GM04504 (cell line): ENCODE measurements at places on chromosomes 3 and 15.

- no peak for DNase-seq
These were observed 4.4 kb upstream of the COL8A1 start for GRCh38 chr3:99633887-99634558.

DNA sequence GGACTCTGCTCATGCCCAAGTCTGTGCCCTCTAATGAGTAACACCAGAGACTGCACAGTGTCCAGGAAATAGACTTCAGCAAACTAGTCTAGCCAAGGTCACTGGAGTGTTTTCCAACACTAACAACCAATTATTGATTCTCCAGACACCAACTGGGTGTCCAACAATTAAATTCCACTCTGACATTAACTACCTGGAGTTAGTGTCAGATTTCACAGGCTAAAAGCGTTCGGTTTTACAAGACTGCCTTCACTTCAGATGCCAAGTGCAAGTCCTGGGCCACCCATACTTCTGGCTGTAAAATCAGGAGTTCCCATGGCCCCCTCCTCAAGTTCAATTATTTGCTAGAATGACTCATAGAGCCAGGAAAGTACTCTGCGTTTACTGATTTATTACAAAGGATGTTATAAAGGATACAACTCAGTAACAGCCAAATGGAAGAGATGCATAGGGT is 20.8 kb upstream of the CFAP161 start:
- no peak for DNase-seq

DNA sequence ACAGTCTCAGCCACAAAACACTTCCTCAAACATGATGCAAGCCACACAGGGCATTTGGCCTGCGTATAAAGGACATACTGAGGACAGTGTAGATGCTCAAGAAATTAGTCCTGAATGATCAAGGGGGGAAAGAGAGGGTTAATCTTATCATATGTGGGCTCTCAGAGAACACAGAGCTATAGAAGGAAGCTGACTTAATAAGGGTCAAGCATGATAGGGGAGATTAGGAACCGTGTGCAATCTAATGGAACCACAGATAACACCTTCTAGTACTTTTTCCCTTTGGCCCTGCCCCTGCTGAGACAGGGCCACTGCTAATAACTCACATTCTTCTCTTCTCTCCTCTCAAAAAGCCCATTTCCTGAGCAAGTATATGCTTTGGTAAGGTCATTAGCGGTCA is 114.1 kb upstream of the ADAMTS9 start:
- no peak for DNase-seq

GRCh38 chr3:99648101-99648500 is 9.7 kb downstream of the COL8A1 start:
- no peak for DNase-seq

GRCh38 chr3:37551857-37552256 is 309.8 kb upstream of the CTDSPL start:
- no peak for DNase-seq

GRCh38 chr15:31811641-31812040 is 218.7 kb upstream of the CHRNA7 start:
- DNase-seq = no peak

DNA sequence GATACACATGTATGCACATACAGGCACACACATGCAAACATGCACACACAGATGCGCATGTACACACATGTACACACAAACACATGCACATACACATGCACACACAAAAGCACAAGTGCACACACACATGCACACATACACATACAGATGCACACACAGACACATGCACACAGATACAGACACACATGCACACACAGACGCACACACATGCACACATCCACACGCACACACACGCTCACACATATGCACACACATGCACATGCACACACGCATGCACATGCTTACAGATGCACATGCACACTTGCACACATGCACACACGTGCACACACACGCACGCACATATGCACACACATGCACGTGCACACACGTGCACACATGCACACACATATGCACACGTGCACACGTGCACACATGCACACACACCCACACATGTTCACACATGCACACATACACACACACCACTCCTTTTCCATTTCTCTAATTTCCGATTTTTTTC is 283.8 kb upstream of the FRG2C start:
- DNase-seq = no peak

DNA sequence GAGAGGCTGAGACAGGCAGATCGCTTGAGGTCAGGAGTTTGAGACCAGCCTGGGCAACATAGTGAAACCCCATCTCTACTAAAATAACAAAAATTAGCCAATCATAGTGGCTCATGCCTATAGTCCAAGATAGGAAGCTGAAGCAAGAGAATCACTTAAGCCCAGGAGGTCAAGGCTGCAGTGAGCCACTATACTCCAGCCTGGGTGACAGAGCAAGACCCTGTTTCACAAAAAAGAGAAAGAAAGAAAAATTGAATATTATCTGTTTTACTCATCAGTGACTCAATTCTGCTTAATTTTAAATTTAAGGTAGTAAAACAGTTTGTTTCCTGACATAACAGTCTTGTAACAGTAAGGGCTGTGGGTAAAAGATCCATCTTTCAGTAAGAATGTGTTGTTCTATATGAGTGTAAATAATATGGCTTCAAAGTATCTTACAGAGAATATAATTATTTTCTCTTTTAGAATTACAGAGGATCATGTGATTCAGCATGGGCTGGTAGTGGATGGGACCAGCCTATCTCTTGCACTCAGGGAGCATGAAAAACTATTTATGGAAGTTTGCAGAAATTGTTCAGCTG is 85.8 kb downstream of the ATP11B start:
- DNase-seq = no peak

GRCh38 chr15:52233405-52233804 is 42.2 kb upstream of the GNB5 start:
- DNase-seq = no peak

DNA sequence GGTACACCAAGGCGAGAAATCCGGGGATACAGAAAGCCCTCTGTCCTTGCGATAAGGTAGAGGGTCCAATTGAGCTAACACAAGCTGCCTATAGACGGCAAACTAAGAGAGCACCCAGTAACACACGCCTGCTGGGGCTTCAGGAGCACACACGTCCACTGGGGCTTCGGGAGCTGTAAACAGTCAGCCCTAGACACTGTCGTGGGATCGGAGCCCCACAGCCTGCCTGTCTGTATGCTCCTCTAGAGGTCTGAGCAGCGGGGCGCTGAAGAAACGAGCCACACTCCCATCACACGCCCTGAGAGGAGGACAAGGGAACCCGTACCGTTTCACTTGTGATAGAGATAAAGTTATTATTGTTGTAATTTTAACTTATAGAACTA is 486 bp downstream of the SAMMSON start:
- DNase-seq = no peak

DNA sequence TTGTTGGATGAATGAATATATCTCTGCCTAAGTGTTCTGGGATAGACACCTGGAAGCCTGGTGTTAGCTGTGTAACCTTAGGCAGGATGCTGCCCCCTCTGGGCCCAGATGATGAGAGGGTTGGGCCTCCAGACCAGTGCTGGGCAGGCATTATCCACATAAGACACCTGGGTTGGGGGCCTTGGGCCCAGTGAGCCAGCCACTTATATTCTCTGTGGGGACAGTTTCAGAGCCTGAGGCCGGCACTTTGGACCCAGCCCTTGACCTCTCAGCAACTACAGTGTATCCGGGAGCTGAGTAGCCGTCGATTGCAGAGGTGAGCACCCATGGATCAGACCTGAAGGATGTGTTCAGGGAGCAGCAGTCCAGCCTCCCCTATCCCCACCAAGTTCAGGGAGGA is 2.2 kb downstream of the HEMK1 start:
- no peak for DNase-seq

- DNase-seq = no peak
These were observed 473.6 kb downstream of the SI start for GRCh38 chr3:164604687-164605086.
